ENCODE measurements at places on chromosomes 11 and 22.

GRCh38 chr22:49036513-49036912 lies 791.2 kb downstream of the BRD1 start:
- DNase-seq: no peak

DNA sequence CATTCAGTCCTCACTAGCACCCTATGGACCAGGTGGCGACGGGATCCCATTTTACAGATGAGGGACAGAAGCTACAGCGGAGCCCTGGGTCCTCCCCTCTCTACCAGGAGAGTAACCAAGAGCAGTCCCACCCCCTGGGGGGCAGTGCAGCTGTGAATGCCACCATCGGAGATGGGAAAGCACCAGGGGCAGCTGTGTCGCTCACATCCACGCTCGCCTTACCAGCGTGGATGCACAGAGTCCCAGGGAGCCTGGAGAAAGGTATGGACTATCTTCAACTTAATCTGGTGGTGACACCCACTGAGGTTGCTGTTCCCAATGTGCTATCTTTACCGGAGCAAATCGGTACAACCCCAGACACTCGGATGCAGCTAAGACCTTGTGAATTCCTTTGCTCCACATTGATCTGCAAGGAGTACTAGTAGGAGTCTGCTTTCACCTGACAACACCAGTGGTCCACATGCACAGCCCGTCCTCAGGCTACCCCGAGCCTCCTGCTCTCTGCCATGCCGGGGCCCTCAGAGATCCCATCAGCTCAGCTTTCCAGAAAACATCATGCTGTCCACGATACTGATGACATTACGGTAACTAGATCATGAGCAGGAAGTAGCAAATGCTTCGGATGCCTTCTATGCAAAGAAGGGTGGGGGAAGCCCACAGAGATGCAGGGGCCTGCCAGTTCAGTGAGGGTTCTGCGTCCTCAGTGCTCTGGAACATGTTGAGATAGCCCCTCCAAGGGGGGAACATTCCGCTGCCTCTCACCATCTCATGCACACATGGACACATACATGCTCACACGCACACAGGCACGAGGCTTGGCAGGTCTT lies 126.0 kb downstream of the CTTN start:
- DNase-seq: no peak

DNA sequence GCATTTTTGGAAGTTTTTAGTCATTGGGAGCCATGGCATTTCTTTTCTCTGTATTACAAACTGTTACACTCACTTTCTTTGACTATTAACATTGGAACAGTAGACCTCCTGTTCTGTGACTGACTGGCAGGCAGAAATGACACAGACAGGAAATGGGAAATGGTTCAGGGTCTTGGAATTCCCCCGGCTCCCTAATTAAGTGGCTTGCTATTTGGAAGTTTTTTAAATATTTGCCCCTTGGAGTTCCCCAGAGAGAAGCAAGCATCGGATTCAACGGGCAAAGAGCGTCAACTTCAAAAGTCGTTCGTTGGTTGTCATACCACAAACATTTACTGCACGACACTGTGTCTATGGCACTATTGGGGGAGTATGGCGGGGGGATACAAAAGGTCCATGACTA lies 1.1 kb upstream of the BIRC2 start:
- peak; percentile 12 for DNase-seq

DNA sequence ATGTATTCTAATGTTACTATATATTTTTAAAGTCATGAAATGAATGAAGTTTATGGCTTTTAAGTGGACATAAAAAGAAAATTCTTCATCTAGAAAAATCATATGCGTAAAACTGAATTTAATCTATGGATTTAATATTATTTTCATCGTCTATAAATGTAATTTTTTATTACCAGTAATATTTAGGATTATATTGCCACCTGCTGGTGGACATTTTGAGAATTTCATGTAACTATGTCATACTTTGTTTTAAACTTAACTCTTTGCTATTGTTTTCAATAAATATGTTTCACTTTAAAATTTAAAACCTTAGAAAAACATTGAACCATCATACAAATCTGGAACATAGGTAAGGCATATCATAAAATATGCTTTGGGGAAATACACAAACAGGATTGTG lies 66.5 kb upstream of the CEP126 start:
- no peak for DNase-seq

GRCh38 chr11:96162816-96163499 lies 180.0 kb downstream of the MAML2 start:
- no peak for DNase-seq

- DNase-seq: no peak
These were observed 261.7 kb downstream of the BUD13 start for GRCh38 chr11:116510886-116511650.

DNA sequence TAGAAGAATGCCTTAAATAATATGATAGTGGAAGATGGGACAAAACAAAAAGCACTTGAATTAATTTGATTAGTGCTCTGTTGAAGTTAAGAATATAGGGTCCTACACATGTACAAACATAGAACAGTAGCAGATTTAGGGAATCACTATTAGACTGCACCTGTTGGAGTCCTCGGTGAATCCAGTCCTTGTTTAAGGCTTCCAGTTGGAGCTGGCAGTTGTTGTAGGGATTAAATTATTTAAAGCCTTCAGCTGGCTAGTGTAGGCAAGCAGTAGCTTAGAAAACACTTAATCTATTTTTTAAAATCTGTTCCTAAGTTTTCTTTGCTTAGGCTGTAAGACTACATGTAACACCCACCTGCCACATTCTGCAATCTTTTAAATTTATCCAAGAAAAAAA lies 24.5 kb upstream of the CSTF3 start:
- no peak for DNase-seq

DNA sequence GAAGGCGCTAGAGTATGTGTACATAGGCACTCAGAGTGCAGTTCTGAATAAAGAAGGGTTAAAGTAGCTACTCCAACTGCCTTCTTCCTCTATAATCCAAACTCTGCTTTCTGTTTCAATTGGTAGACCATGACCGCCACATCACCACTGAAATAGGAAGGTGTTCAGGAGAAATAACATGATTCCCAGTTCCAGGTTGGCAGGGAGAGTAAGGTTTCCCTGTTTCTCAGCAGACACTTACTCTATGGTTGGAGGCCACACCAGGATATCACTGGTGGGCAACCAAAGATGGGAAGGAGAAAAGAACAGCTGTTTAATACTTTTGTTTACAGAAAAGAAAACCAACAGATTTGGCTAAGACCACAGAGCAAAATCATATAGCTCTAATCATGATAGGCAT lies 37.9 kb downstream of the PAK1 start:
- DNase-seq: no peak

DNA sequence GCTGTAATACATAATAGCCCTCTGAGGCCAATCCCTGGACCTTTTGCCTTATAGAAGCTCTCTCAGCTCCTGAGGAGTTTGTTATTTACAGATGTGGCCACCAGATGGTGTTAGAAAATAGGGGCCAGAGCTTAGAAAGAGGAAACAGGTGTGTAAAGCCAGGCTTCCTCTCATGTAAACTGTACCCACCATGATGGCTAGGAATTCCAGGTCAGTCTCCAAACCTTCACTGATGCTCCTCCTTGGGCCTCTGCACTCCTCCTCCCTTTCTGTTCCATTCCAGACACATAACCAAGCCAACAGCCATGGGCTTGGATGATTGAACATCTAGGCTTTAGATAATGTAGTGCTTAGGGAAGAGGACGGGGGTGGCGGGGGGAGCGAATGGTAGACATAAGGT lies 39.7 kb downstream of the USP35 start:
- DNase-seq: no peak

- DNase-seq: no peak
These were observed 1.8 kb upstream of the EHF start for GRCh38 chr11:34619062-34619516.

- DNase-seq: no peak
These were observed 135.6 kb downstream of the NAV2 start for GRCh38 chr11:19848219-19848618.

DNA sequence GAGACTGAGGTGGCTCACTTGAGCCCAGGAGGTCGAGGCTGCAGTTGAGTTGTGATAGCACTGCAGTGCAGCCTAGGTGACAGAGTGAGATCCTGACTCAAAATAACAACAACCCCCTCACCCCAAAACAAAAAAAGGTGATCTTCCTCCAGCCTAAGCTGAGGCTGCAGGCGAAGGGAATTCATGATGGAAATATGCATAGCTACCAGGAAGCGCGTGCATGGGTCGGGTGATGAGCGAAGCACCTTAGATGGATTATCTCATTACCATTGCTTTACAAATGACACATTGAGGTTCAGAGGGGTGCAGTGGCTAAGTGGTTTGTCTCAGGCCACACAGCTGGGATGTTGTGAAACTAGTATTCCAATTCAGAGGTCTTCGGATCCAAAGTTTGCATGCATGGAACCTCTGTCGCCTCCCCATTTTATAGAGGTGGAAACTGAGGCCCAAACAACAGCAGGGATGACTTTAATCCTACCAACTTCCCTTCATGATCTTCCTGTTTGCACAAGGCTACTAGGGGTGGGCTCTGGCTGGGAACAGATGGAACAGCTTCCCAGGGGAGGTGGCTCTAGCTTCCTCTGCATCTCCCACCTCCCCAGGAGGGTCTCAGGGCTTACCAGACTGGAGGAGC lies 4.6 kb downstream of the SLC29A2 start:
- DNase-seq: no peak

- DNase-seq: peak; percentile 50
These were observed 1.7 kb downstream of the SMTN start for GRCh38 chr22:31082606-31083376.

DNA sequence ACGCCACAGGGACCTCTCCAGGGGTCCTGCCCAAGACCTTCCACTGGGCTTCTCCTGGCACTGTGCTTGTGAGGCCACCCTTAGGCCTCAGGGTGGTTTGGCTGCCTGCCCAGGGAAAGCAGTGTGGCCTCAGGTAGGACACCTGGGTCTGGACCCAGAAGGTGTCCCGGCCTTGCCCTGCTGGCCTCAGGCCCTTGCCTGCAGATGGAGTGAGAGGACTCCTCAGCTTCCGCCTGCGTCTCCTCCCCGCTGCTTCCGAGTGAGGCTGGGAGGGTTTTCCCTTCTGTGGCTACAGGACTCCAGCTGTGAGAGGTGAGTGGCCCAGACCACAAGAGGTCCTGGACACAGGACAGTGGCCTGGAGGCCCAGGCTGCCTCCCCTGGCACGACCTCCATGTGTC lies 60.4 kb downstream of the WNT7B start:
- no peak for DNase-seq

DNA sequence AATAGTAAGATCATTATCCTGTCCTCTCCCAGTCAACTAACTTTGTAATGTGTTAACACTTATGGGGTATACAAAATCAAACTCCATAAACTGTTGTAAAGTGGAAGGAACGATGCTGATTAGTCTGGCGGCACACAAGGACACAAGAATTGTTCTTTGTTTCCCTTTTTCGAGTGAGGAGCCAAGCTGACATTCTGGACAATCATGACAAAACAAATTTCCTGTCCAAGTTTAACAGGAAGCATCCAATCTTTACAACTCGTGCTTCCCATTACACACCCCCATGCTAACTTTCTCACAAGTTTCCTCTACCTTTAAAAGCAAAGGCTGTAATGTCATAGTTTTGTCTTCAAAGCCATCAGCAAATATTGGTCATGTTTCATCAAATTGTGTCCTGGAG lies 20.4 kb upstream of the LDLRAD3 start:
- DNase-seq: no peak

DNA sequence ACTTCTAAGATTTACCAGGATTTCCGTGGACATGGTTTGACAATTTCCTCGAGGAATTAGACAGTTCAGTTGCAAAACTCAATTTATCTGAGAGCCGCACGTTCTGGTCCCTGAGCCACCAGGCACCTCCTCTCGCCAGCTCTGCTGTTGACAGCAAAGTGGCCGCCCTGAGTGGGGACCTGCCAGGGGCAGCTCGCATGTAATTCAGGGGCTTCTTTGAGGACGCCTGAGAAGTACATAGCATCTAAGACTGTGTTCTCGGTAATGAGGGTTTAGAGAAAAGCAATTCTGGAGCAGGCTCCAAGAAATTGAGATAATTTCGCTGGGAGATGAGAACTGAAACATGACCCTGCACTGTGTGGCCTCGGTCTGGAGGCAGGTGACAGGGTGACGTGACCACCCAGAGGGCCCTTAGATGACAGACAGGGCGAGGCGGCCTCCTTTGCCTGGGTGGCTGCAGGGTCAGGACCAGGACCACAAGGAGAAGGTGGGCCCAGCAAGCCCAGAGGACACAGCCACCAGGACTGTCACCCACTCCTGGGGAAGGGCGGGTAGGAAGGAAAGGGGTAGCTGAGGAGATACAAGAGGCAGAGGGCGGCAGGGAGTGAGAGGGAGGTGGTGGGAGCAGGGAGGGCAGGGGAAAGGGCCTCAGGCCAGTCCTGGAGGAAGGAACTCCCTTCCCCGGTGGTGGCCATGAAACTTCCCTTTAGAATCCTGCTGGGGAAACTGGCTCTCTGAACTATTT lies 55.0 kb downstream of the RTL6 start:
- no peak for DNase-seq

DNA sequence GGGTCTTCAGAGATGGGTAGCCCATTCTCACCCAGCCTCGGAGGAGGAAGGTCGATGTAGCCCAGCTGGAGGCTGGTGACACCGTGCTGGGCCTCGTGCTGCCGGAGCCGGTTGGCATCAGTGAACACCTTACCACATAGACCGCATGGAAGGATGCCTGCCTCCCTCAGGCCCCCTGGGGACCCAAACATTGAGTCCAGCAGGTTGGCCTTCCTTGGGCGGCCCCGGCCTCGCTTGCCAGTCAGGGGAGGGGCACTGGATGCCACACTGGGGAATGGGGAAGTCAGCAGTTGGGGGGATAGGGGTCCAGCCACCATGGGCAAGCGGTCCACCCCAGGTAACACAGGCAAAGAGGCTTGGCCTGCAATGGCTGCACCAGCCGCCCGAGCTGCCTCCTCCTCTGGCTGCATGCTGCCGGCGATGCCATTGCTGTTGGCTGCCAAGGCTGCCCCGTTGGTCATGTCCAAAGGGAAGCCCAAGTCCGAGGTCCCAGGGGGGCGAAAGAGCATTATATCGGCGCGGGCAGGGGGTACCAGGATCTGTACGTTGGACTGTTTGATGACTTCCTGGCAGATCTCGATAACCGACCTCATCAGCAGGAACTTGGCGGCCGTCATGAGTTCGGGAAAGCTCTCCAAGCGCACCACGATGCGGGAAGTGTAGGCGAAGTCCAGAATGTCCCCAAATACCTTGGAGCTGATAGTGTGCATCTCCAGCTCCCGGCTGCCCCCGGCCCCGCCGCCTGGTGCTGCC lies 1.4 kb downstream of the PATZ1 start:
- peak; percentile 32 for DNase-seq
